Left lung (tissue), 14 donors: ENCODE measurements at places on chromosomes 2 and 18.

GRCh38 chr2:239241431-239241960 is 159.3 kb downstream of the HDAC4 start:
- DNase-seq = no peak

GRCh38 chr2:241248289-241248688 is 59.8 kb downstream of the ANO7 start:
- no peak for DNase-seq

GRCh38 chr2:134261398-134262131 is 7.7 kb downstream of the MGAT5 start:
- DNase-seq = no peak

GRCh38 chr2:12504443-12504842 is 212.3 kb upstream of the TRIB2 start:
- no peak for DNase-seq

- DNase-seq = no peak
These were observed 128.0 kb downstream of the ARL4C start for GRCh38 chr2:234368861-234369261.

DNA sequence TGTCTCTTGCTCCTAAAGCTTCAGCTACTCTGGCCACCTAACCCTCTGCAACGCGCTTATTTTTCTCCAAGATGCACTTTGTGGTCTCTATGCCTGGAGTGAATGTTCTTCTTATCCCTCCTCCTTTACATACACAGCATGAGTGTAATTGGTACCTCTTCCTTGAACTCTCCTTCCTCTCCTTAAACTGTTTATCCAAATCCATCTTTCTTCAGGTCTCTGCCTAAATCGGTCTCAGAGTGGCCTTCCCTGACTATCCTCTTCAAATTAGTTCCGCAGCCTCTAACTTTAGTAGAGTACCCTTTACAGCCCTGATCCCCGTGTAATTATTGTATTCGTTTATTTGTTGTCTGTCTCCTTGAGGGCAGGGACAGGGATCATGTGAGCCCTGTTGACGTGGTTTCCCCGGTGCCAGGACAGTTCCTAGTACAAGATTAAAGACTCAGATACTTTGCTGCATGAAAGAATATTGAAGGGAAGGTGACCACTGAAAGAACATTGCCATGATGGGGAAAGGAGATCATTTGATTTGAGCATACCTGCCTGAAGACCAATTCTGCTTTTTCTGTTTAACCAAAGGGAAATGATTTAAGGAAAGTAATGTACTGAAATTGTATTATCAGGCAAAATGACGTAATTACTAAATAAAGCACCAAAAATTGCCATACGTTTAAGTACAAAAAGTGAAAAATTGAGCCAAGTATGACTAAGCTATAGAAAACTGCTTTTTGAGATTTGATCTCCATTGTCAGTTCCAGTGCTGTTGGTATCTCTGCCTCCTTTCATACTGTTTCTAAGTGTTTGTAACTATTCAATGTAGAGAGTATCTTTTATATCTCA is 1.2 kb downstream of the CNOT9 start:
- DNase-seq = no peak

DNA sequence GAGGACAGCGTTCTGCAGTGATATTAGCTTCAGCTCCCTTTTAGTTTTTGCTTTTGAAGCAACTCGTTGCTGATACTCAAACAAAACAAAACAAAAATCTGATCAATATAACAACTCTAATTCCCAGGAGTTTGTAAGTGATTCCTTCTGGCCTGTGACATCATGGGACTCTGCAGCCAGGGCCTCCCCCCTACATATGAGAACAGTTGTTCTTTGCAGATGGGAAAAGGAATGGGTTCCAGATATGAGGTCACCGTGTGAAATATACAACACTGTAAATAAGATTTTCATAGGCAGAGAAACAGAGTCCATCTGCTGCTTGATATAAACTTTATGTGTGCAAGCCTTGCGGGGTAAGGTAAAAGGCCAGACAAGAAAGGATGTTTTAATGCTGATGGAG is 56.7 kb downstream of the DIS3L2 start:
- no peak for DNase-seq

DNA sequence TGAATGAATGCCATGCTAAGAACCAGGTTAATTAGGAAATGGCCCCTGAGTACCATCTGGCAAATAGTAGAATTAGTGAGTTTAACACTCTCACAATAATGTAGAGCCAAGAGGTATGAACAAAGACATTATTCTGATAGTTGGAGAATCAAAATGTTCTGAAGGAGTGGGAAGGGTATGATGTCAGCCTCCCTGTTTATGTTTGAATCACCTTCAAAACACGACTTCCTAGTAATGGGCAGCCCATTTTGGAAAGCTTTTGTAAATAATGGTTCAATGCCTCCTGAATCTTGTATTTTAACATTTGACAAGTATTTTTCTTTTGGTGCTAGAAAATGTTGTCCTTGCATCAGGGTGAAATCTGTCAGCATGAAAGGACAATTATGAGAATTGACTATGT is 108.3 kb downstream of the DSEL start:
- no peak for DNase-seq

DNA sequence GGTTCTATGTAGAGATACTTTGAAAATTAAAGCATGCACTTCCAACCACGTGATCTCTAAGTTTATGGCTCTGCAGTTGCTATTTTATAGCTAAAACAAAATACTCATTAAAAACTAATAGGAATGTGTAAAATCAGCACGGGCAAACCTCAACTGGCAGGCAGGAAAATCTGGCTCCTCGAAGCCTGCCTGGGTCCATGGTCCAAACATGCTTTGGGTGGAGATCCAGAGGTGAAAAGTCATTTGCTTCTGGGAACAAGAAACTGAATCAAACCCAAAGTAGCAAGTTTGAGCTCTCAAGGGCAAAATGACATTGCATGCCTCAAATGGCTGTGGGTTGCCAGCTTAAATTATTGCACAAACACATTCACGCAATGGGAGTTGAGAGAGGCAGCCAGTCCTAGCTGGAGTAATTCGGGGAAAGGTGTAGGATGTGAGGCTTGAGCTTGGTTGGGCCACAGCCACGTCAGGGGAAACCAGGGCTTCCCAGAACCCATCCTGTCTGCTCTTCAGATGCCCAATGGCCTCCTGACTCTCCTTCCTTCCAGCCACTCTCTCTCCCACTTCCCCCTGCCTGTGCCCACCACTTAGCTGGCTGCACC is 75.2 kb upstream of the LCLAT1 start:
- no peak for DNase-seq

GRCh38 chr18:2881840-2882195 is 35.0 kb downstream of the EMILIN2 start:
- no peak for DNase-seq

DNA sequence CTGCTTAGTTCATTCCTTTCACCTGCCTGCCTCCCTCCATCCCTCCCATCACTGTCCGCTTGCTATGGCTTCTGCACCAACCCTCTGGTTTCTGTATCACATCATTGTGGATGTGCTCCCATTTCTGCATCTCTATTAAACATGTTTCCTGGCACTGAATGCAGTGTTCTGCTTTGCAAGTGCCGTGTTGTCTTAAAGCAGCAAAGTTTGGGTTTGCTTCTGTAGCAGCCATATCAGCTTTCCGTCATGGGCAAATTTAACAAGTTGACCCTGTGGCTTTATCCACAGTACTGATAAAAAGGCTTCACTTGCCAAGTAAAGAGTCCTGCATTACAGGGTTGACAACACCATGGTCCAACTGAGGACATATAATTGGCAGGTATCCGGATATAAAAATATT is 165.5 kb downstream of the PTGR3 start:
- DNase-seq = no peak

GRCh38 chr2:134253804-134254203 is at the start of gene MGAT5:
Gene MGAT5, plus strand, starts transcription at chr2:134254072. Its CDS starts 332 bp downstream, at chr2:134254404.
- DNase-seq = peak; percentile 29

- DNase-seq = no peak
These were observed 93.0 kb downstream of the NRP2 start for GRCh38 chr2:205775097-205775877.

DNA sequence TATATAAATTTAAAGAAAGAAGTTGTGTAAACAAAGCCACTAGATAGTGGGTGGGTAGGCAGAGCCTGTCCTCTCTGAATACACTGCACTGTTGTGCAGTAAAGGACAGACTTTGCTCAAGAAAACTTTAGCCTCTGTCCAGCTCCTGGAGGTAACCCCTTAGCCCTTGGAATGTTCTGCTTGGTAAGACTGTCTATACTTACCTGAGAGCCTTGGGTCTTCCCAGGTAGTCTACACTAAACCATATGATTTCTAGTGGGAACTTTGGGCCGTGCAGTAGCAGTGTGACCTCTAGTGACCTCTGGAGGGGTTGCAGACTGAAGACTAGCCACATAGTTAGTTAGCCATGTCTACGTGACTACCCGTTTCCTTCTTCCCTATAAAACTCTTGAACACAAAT is 678.3 kb upstream of the NRXN1 start:
- no peak for DNase-seq

GRCh38 chr2:165952741-165953211 is 800 bp downstream of the TTC21B start:
- no peak for DNase-seq

GRCh38 chr2:172339371-172340010 is 87.9 kb upstream of the ITGA6 start:
- DNase-seq = no peak

- no peak for DNase-seq
These were observed 218.0 kb upstream of the TRIB2 start for GRCh38 chr2:12498704-12499103.

DNA sequence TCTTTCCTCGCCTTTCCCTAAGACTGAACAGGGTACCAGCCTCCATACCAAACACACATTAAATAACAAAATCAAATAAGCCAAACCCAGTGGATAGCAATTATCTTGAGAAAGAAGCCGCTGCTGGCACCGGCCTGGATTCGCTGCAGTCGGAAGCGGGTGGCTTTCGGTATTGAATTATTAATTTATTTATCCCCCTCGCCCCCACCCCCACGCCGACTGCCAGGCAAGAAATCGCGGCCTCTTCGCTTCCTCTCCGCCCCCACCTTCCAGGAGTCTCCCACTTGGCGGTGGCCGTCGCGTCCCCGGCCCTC is 370 bp upstream of the ZNF804A start:
- DNase-seq = no peak

GRCh38 chr18:2396162-2396505 is 175.2 kb downstream of the METTL4 start:
- no peak for DNase-seq

DNA sequence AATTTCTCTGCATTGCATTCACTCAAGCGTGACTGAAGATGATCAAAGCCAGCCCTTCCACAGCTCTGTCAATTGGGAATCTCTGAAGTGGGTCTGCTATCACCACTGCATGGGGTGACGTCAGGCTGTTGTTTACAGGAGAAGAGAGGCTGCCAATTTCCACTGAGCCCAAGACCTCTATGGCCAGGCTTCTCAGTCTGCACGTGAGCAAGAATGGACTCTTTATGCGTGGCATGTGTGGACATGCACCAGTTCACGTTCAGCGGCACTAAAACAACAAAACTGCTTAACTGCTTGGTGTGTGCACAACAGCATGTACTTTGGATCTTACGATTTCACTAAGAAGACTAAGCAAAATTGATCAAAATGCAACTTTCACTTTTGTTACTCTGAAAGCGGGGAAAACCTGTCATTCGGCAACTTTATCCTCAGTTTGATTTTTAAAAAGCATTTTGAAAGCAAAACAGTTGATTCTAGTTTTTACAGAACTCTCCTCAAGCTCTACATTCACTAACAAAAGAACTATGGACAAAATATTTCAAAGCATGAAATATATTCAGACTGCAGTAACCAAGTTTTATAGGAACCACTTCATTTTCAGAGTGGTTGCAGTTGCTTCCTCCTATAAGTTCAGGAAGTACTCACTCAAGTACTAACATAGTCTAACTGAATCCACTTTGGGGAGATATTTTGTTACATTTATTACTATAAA is 77.0 kb upstream of the SERTAD2 start:
- DNase-seq = peak; percentile 63

- DNase-seq = no peak
These were observed 13.5 kb upstream of the ZAP70 start for GRCh38 chr2:97699765-97700444.

DNA sequence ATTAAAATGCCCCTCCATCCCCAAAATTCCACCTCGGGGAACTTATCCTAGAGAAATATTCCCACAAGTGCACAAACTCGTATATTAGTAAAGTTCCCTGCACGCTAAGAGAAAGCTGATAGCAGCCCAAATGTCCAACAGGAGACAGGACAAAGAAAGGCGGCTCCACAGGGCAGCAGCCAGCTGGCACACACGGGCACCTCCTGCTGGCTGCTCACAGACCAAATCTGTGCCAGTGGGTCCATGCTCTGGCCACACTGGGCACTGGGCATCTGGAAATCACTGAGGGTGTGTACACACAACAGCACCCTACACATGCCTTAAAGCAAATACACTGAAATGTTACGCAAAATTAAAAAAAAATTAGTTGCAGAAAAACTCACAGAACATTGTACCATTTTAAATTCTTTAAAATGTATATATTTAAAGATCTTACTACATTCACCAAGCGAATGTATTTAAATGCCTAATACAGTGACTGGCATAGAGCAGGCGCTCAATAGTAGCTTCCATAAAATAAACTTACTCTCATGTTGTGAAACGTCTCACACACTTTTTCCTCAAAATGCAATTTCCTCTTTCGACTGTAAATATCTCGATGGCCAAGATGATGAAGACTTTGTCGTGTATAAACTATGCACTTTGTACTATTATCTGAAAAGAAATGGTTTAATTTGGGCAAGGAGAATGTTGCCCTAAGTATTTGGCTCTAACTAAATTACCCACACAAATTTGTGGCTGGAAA is 19.4 kb downstream of the ZNF516 start:
- no peak for DNase-seq

GRCh38 chr2:200617156-200618053 is 31.6 kb downstream of the AOX1 start:
- DNase-seq = no peak

DNA sequence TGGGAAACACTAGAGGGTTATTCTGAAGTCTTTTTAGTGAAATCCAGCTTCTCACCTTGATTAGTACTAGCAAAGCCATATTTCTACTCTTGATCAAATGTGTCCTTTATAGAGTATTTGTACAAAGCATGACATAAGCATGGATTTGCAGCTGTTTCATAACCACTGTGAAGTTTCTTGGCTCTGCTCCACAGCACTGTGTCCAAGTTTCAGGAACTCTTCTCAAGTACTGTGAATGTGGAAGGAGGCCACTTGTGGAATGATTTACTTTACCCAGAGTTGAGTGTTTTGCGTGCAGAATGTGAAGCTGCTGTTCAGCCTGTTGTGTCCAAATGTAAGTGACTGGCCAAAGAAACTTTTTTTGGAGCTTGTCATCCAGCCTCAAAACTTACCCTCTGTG is 16.2 kb upstream of the MAPRE2 start:
- DNase-seq = peak; percentile 92

GRCh38 chr18:49460976-49461601 is 644 bp upstream of the DYM start:
- DNase-seq = no peak

DNA sequence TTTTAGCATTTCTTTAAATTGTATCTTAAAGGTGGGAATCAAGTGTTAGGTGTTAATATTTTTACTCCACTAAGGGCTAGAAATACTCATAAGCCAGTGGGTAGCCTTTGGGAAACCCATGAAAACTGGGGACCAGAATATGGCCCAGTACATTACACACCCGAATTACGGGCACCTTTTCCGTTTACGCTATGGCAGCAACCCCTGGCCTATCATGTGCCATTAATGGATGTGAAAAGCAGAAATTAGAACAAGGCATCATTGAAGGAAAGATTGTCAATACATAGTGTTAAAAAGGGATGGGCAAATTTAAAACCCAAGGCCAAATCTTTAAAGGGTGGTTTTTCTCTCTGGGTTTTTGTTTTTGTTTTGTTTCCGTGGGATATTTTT is 781 bp downstream of the FARP2 start:
- no peak for DNase-seq
